NCI-H82 (cell line): ENCODE measurements at places on chromosomes 13 and 19.

GRCh38 chr13:83325125-83325853 is 557.0 kb downstream of the SLITRK1 start:
- no peak for DNase-seq

GRCh38 chr19:49520705-49521319 is 7.0 kb upstream of the RCN3 start:
- no peak for DNase-seq

- DNase-seq: no peak
Observed at GRCh38 chr13:107005577-107005976, 437.6 kb upstream of the ARGLU1 start.

- DNase-seq: no peak
Observed at GRCh38 chr19:46839752-46840497, 10.7 kb downstream of the AP2S1 start.

DNA sequence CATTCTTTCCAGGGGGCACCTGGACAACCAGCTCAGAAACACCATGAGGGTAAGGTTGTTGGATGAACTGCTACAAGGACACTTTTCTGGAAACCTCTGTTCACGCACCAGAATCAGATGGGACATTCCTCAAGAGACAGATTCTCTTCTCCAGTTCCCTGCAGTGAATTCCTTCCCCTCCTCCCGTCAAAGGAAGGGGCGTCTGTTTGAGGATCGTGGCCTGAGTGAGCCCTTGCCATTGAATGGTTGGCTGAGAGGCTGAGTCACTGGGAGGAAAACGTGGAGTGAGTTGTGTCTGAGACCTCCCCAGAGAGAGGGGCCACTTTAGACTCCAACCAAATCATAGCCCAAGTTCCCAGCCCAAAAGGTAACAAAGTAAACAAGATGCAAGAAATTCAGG is 79.4 kb upstream of the ZNF507 start:
- no peak for DNase-seq

DNA sequence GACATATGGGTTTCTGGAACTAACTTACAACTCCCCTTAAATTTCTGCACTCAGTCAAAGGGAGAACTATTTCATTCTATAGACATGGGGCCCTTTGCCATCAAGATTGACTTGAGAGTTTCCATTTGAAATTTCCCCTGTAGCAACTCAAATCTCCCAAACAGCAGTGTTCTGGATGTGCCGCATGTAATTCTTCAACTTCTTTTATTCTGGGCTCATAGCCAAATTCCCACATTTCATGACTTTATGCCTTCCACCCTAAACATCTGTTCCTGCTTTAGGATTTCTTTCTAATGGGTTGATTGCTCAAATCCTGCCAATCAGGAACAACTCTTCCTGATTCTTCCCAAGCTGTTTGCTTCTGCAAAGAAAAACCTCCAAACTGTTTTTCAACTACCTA is 336.0 kb downstream of the TBC1D4 start:
- no peak for DNase-seq
